ENCODE measurements at places on chromosomes 7 and 10.

- no peak for DNase-seq
Measured at GRCh38 chr7:149774237-149775175, 1.1 kb upstream of the ZNF467 start.

GRCh38 chr7:2821161-2821841, 22.8 kb downstream of the GNA12 start:
- DNase-seq = no peak

DNA sequence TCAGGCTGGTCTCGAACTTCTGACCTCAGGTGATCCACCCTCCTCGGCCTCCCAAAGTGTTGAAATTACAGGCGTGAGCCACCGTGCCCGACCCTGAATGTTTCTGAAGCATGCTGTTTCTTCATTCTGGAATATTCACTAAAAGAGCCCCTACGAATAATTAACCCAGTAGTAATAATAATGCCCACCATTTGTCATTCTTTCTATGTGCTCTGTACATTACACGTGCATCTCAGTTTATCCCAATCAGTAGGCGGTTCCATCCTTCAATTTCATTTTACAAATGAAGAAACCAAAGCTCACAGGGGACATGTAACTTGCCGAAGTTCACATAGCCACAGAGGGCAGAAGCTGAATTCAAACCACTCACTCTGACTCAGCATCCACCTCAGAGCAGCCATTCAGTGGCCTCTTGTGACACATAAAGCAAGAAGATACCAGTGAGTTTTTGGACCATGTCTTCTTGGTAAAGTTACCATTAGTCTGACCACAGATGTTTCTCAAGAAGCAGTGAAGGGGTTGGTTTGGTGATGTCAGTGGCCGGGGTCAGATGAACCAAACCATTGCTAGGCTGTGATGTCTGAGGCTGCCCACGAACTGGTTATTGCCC, 71.9 kb upstream of the DUSP5 start:
- no peak for DNase-seq

DNA sequence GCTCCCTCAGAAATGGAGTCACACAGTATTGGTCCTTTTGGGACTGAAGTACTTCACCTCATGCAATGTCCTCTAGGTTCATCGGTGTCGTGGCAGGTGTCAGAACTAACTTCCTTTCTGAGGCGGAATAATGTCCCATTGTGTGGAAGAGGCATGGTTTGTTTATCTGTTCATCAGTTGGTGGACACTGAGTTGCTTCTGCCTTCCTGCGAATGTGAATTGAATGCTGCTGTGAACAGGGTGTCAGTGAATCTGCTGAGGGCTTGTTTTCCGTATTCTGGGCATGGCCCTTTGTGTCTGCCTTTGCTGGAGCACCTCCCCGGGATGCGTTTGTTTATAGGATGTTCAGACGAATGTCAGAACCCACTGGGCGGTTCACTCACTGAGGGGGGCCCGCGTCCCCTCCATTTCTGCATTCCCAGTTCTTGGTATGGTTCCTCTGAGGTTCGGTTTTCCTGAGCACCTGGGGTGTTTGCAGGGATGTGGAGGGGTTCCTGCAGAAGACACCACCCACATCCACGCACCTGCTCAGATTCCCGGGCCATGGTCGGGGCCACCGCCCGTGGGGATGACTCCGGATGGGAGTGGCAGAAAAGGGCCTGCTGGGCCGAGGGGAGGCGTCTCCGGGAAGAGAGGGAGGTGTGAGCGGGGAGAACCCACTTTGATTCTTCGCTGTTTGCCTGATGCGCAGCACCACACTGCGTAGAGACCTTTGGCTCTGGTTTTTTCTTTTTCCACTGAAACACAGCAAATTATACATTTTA, 33.1 kb downstream of the CHST12 start:
- DNase-seq = no peak

DNA sequence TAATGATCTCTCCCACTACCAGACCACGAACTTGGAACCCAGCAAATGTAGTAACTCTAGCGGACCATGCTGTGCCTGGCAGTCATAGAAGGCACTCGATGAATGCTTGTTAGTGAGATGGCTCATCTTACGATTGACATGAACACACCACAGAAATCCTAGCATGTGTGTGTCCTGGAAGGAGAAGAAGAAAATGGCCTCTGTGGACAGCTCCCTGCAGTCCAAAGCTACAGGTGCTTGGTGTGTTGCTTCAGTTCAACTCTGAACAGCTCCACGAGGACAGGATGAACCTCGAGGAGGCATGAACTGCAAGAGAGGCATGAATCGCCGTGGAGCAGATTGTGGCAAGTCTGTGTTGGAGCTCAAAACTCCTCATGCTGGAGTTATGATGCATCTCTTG, 93.5 kb downstream of the KLF6 start:
- DNase-seq = no peak

- no peak for DNase-seq
Measured at GRCh38 chr7:80848841-80849240, 70.0 kb downstream of the SEMA3C start.

- no peak for DNase-seq
Measured at GRCh38 chr10:112232670-112233069, 49.1 kb upstream of the GPAM start.

- no peak for DNase-seq
Measured at GRCh38 chr7:83359108-83359507, 196.4 kb upstream of the PCLO start.

DNA sequence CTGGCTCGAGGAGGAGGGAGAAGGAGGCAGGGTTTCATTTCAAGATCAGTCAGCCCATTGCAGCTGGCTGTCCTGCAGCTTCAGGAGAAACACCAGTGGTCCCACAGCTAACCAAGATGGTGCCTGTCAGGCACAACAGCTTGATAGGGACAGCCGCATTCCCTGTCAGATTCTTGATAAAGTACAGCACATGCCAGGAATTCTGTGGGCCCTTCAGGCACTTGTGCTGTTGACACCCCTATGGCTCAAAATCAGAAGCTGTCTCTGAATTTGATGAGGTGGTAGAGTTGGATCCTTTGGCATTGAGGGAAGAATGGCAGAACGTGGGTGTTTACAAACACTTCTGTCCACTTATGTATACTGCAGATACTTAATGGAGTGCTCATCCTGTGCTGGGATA, 354.3 kb downstream of the KCNMA1 start:
- DNase-seq = no peak

GRCh38 chr7:36058020-36058592, 94.9 kb upstream of the EEPD1 start:
- DNase-seq = no peak

- DNase-seq = no peak
Measured at GRCh38 chr10:126533644-126534043, 136.8 kb downstream of the C10orf90 start.

- peak; percentile 45 for DNase-seq
Measured at GRCh38 chr10:114024876-114025610, 18.6 kb upstream of the ADRB1 start.

DNA sequence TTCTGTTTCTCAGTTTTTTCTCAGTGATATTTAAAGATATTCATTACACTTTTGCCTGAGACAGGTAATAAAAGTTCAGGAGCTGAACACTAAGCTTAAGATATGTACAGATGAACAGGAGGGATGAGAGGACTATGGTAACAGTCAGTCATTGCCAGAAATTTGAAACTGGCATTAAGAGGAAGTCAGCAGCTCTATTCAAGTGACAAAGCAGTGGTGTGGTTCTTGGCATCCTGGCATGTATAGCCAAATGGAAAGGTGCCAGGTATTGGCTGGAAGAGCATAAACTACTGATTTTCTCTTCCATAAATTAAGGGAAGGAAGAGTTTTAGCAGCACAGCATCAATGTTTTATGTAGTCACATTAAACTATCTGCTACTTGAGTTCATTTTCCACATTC, 22.7 kb downstream of the HOXA1 start:
- no peak for DNase-seq

DNA sequence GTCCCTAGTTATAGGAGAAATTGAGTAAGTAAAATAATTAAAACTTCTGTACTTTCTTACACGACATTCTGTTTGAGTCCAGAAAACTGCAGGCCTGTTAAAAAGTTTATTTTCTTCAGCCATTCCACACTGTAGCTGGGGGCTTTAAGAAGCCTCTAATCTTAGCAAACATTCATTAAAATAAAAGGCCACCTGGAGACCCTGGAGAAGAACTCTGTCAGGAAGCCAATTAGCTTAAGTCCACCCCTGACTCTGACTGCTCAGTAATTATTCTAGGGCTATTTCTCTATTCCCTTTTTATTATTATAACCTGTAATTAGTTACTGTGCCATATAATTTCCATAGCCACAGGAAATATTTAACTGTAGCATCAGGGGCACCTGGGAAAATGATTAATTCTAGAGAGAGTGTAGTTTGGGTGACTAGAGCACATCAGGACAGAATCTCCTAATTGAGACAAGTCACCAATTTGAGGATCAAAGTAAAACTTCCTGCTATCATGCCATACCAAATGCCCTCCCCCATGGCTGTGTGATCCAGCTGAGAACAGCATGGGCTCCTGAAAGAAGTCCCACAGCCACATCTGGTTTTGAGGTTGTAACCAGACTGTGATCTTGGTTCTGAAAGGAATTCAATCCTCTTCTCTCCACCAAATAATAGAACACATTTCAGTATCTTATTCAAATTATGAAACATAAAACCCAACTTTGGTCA, 1302.3 kb downstream of the XPNPEP1 start:
- no peak for DNase-seq

DNA sequence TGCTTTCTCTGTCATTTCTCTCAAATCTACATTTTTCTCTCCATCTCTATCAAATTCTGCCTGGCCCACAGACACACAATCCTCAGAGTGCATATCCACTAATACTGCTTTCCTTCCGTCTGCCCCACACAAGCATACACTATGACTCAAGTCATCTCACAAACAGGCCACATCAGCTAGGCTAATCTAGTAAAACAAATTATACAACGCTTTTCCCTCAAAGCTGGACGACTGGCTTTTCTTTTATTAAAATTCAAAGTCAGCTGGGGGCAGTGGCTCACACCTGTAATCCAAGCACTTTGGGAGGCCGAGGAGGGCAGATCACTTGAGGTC, 161.1 kb downstream of the FAM107B start:
- no peak for DNase-seq

DNA sequence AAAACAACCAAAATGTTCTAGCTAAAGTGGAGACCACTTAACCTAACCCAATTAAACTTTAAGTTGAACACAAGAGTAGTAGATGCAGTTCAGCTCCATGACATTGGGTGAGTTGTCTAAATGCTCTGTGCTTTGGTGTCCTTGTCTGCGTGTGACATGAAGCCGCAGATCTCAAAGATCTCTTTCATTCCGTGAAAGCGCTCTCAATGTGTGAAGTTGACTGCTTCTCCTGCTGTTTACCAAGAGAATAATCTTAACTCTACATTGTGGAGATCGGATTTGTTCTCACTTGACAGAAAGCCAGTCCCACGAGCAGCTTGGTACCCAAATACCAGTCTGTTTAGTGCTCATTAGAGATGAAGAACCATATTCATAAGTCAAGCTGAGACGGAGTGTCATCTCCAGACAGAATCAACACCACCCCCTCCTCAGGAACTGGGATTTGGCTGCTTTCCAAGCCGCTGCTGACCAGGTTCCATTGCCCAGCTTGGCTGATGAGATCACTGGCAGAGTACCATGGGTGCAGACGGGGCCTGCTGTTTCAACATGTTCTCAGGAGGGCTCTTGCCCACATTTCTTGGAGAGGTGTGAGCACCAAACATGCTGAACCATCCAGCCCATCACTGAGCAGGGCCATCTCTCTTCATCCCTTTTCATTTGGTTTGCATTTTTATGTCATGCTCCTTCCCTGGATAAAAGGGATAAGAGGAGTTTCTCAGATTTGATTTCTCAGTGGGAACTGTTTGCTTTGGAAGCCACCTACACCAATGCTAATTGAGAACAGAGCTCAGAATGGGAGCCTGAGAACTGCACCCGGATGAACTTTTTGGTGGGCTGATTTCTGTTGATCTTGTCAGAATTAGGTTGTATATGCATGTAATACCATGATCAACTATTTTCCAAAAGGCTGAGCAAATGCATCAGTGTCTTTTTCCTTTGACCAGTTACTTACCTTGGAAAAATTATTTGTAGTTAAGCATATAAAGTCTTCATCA, 95.8 kb upstream of the AGBL3 start:
- DNase-seq = no peak

GRCh38 chr10:117723343-117723742, 180.8 kb downstream of the EMX2 start:
- no peak for DNase-seq

DNA sequence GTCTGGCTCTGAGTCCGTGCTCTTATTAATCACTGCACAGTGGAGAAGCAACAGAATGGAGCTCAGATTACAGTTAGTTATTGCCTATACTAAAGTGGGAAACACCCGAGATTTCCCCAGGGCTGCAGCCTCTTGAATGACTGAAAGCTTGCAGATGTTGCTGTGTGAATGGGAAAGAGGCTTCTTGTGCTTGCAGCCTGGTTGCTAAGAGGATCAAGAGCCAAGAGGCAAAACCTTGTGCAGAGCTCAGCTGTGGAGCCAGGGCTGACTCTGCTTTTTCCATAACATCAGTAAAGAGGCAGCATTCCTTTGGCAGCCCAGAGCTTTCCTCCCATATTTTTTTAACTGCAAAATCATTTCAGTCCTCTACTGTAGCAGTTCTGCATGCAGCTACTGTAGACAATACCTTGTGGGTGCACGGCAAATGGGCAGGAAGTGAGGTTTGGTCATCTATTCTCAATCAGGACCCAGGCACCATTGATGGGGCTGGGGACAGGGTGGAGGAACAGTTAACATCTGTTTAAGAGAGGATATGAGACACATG, 86.5 kb downstream of the RALA start:
- no peak for DNase-seq

DNA sequence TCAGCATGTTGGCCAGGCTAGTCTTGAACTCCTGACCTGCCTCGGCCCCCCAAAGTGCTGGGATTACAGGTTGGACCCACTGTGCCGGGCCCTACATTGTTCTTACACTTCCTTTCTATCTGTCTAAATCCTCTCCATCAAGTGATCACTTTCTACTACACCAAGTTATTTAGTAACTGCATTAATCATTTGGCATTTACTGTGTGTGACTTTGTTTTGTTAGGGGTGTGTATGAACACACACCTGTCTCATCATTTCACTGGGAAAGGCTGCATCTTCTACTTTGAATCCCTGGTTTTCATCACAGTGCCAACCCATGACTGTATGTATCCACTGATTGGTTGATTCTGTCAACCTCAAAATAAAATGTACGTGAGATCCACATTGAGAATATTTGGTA, 23.0 kb upstream of the CCDC71L start:
- DNase-seq = no peak

DNA sequence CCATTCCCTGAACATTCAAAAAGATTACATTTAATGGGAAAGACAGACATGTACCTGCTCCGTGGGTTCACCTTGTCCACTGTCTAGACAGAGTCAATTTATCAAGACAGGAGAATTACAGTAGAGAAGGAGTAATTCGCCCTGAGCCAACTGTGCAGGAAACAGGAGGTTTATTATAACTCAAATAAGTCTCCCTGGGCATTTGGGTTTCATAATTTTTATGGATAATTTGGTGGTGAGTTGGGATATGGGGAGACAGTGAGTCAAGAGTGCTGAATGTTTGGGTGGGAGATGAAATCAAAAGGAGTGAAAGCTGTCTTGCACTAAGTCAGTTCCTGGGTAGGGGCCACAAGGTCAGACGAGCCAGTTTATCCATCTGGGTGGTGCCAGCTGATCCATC, 165.9 kb upstream of the NAMPT start:
- DNase-seq = no peak

GRCh38 chr10:111077479-111077784, 603 bp downstream of the ADRA2A start:
- no peak for DNase-seq
